Osteocyte (in vitro differentiated cells): ENCODE measurements at places on chromosomes 2 and 18.

- H3K4me1 ChIP-seq, result no peaks in the 10 kb centered on the region
- DNase-seq, result no peak
- no peaks in the 10 kb centered on the region for H3K27me3 ChIP-seq
- H3K27ac ChIP-seq, result no peak overlapping the region
- no peak overlapping the region for H3K4me3 ChIP-seq
Observed at GRCh38 chr2:14554849-14555545, 77.5 kb upstream of the LRATD1 start.

GRCh38 chr18:34738175-34738894 lies 28.2 kb downstream of the DTNA start:
- no peak for DNase-seq
- H3K27me3 ChIP-seq, result no peaks in the 10 kb centered on the region
- H3K4me3 ChIP-seq, result peak overlapping the region; percentile 39
- peaks cover 23% of the 10 kb centered on the region for H3K4me1 ChIP-seq
- H3K27ac ChIP-seq, result peak overlapping the region; percentile 72

- no peaks in the 10 kb centered on the region for H3K36me3 ChIP-seq
- H3K27ac ChIP-seq, result no peak overlapping the region
- DNase-seq, result no peak
- H3K4me1 ChIP-seq, result peaks cover 2% of the 10 kb centered on the region
Observed at GRCh38 chr2:211760103-211760502, 778.5 kb downstream of the ERBB4 start.

GRCh38 chr2:80288576-80288975 lies 16.0 kb downstream of the LRRTM1 start:
- no peaks in the 10 kb centered on the region for H3K36me3 ChIP-seq
- no peak overlapping the region for H3K27ac ChIP-seq
- no peak for DNase-seq
- no peaks in the 10 kb centered on the region for H3K4me1 ChIP-seq
- no peaks in the 10 kb centered on the region for H3K27me3 ChIP-seq

DNA sequence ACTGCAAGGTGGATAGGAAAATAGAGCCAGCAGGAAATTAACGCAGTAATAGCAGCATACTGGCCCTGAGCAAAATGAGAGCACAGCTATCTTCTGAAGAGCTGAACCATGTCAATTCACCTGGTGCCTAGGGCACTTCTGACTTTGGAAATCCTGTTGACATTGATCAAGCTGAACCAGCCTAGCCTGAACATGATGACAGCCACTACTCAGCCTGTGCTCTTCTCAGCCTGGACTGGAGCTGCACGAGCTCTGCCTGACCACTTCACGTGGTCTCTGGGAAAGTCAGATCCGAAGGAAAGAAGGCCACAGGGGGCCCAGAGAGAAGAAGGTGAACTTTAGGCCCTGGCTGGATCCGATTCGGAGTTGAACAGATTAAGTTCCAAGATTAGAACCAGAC lies 421.9 kb downstream of the LPIN1 start:
- peaks cover 27% of the 10 kb centered on the region for H3K4me1 ChIP-seq
- H3K27ac ChIP-seq, result no peak overlapping the region
- no peak for DNase-seq

GRCh38 chr2:166180951-166181812 lies 53.4 kb upstream of the SCN1A start:
- H3K4me1 ChIP-seq, result peaks cover 13% of the 10 kb centered on the region
- no peak overlapping the region for H3K4me3 ChIP-seq
- DNase-seq, result no peak
- peak overlapping the region; percentile 79 for H3K27ac ChIP-seq
- H3K27me3 ChIP-seq, result no peaks in the 10 kb centered on the region

DNA sequence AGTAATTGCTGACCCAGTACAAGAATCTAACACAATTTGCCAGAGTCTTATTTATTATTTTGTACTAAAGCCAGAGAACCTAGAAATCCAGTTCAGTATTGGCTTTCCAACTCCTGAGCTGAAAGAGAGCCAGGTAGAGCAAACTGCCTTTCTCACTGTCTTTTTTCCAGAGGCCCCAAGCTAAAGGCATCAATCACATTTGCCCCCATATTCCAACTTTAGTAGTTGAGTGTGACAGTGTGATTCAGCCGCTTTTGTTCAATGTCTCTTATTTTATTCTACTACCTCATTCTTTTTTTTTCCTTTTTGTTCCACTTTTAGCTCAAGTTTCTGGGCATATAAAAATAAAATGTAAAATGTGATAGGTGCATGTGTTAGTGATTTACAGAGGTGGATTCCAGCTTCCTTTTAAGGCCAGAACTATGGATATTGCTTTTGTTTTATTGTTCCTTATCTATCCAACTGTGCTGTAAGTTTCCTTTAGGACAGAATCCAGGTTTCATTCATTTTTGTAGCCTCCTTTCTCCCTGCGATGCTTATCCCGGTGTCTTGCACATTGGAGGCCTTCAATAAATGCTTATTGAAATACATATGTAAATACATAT lies 153.0 kb downstream of the ZEB2 start:
- H3K27me3 ChIP-seq, result no peaks in the 10 kb centered on the region
- H3K4me1 ChIP-seq, result peaks cover 43% of the 10 kb centered on the region
- no peak overlapping the region for H3K27ac ChIP-seq

DNA sequence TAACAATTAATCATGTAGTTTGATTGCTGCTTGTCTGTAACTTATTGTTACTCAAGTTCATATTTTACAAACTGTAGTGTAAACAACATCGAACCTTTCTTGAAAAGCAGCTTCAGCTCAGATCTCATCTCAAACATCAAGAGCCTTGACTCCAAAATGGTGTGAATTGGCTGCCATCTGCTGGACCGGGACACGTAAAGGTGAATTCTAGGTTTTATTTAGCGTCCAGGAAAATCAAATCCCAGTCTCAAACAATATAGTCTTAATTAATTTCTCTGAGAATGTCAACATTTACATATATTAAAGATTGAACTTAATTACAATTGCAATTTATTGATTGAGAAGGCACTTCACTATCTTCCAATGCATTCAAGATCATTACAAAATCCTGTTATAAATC lies 453.0 kb downstream of the GALR1 start:
- H3K4me1 ChIP-seq, result no peaks in the 10 kb centered on the region
- H3K4me3 ChIP-seq, result no peak overlapping the region
- no peaks in the 10 kb centered on the region for H3K36me3 ChIP-seq
- H3K27ac ChIP-seq, result no peak overlapping the region
- DNase-seq, result no peak

DNA sequence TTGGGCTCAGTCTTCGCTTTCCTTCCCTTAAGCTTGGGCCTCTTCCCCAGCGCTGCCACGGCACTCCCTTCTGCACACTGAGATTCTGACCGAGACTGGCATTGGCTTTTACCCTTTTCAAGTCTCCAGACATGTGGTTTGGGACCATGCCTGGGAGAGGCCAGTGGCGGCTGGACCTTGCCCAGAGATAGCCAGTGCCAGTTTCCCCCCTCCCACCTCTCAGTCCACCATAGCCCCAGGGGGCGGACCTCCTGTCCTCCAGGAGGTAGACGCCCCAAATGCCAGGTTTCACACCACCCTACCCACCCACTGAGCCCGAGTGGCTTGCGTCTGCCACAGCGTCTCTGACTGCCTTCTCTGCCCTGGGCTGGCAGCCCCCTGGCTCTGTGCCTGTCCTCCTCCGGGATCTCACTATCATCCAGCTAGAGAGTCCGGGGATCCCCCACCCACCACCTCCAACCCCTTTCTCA lies 47.7 kb downstream of the INPP5D start:
- peaks cover 35% of the 10 kb centered on the region for H3K27me3 ChIP-seq
- no peaks in the 10 kb centered on the region for H3K4me1 ChIP-seq
- H3K4me3 ChIP-seq, result no peak overlapping the region
- no peak for DNase-seq

GRCh38 chr2:149167001-149167780 lies 128.7 kb downstream of the LYPD6B start:
- no peaks in the 10 kb centered on the region for H3K36me3 ChIP-seq
- no peaks in the 10 kb centered on the region for H3K27me3 ChIP-seq
- DNase-seq, result no peak
- H3K4me1 ChIP-seq, result no peaks in the 10 kb centered on the region
- H3K27ac ChIP-seq, result no peak overlapping the region
- H3K4me3 ChIP-seq, result no peak overlapping the region

DNA sequence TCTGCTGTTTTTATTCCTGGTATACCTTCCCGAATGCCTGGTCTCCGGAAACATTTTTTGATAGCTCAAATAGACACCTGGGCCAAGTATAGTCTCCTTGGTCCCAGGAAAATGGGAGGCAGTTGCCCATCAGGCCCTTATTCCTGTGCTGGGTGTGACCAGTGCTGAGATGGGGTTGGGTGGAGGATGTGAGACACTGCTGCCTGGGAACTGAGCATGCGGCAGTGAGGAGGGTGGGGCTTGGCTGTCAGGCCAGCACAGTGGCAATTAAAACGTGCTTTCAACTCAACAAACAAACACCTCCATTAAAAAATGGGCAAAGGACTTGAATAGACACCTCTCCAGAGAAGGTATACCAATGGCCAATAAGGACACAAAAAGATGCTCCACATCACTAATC lies 12.5 kb downstream of the KLHL29 start:
- no peak overlapping the region for H3K27ac ChIP-seq
- DNase-seq, result no peak
- no peak overlapping the region for H3K4me3 ChIP-seq
- H3K27me3 ChIP-seq, result peaks cover 13% of the 10 kb centered on the region
- H3K36me3 ChIP-seq, result no peaks in the 10 kb centered on the region

DNA sequence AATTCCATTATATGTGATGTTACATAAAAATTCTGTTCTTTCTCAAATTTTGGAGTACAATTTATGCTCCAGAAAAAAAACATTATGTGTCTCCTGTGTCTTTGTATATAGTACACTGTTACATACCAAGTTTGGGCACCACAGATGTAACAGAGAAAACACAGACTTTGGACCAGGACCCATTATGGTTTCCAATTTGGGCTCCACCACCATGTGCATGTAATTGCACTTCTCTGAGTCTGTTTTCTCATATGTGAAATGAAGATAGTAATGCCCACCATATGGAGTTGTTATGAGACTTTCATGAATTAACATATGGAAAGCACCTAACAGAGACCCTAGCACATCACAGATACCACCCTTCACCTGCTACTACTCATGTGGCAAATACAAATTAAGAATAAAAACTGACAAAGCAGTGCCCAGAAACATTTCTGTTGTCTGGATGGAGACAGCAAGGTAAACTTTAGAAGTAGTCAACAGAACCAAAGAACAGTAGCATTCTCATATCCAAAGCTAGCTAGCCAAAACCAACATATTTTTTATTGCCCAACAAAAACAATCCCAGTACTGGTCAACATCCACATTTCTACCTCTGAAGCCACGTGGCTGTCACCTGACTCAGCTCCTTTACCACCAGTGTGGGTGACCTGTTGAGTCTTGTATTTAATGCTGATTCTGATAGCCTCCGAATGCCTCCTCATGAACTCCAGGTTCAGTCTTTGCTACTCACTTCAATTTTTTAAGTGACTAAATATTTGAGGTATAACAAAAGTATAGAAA lies 42.9 kb downstream of the ANTXR1 start:
- no peaks in the 10 kb centered on the region for H3K27me3 ChIP-seq
- no peak overlapping the region for H3K27ac ChIP-seq
- peaks cover 4% of the 10 kb centered on the region for H3K4me1 ChIP-seq
- peaks cover 28% of the 10 kb centered on the region for H3K36me3 ChIP-seq

- H3K4me3 ChIP-seq, result no peak overlapping the region
- H3K27ac ChIP-seq, result no peak overlapping the region
- no peak for DNase-seq
- H3K36me3 ChIP-seq, result peaks cover 26% of the 10 kb centered on the region
Observed at GRCh38 chr2:26235089-26235488, 9.3 kb downstream of the HADHA start.

- no peaks in the 10 kb centered on the region for H3K27me3 ChIP-seq
- H3K36me3 ChIP-seq, result peaks cover 44% of the 10 kb centered on the region
- peaks cover 5% of the 10 kb centered on the region for H3K4me1 ChIP-seq
- DNase-seq, result no peak
- no peak overlapping the region for H3K4me3 ChIP-seq
Observed at GRCh38 chr2:177432703-177433102, 40.1 kb downstream of the AGPS start.

GRCh38 chr18:21444465-21445212 lies 155.9 kb downstream of the ESCO1 start:
- no peak overlapping the region for H3K4me3 ChIP-seq
- no peak overlapping the region for H3K27ac ChIP-seq
- H3K27me3 ChIP-seq, result peaks cover 54% of the 10 kb centered on the region
- H3K36me3 ChIP-seq, result no peaks in the 10 kb centered on the region
- no peak for DNase-seq
- no peaks in the 10 kb centered on the region for H3K4me1 ChIP-seq
